ENCODE measurements at places on chromosomes 7 and 10.

DNA sequence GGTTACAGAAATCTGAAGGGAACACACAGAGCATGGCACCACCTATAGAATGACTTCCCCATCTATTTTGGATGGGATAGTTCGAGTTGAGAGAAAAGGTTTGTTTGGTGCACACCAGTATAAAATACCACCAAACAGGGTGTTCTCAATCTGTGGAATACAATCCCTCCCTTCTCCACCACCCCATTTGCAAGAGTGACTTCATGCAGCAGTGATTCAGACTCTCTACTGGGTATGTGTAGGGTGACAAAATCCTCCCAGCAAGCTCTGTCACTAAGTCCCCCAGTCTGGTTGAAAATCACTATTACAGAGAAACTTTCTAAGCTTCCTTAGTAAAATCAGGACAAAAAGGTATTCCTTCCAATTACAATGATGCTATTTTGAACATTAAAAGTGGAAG is 69.0 kb downstream of the ANK3 start:
- H3K27ac ChIP-seq, result no peak overlapping the region
- DNase-seq, result no peak
- H3K36me3 ChIP-seq, result no peaks in the 10 kb centered on the region
- H3K27me3 ChIP-seq, result no peaks in the 10 kb centered on the region

- no peaks in the 10 kb centered on the region for H3K36me3 ChIP-seq
- H3K4me3 ChIP-seq, result no peak overlapping the region
- no peak for DNase-seq
- H3K27ac ChIP-seq, result no peak overlapping the region
Observed at GRCh38 chr7:155090684-155091083, 20.6 kb downstream of the HTR5A start.

DNA sequence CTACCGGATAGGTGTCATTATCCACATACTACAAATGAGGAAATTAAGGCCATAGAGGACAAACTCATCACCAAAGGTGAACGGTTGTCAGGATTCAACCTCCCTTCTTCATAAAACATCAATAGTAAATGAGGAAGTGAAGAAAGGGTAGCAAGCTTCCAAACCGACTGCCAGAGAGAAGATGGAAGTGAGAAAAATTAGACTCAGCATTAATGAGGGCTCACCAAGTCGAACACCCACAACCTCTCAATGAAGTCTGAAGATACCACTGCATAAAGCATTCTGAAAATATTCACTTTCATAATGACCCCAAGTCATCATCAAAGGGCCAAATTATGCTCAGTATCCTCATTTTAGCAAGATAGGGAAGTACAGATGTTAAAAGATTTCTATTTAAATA is 29.6 kb downstream of the ABCB4 start:
- H3K36me3 ChIP-seq, result no peaks in the 10 kb centered on the region
- H3K27ac ChIP-seq, result no peak overlapping the region
- H3K4me3 ChIP-seq, result no peak overlapping the region
- no peak for DNase-seq
- H3K4me1 ChIP-seq, result no peaks in the 10 kb centered on the region
- H3K27me3 ChIP-seq, result no peaks in the 10 kb centered on the region

GRCh38 chr7:77425101-77426051 is 9.2 kb upstream of the GSAP start:
- H3K27me3 ChIP-seq, result no peaks in the 10 kb centered on the region
- peaks cover 9% of the 10 kb centered on the region for H3K4me1 ChIP-seq
- no peaks in the 10 kb centered on the region for H3K36me3 ChIP-seq

GRCh38 chr7:2805213-2805944 is 38.7 kb downstream of the GNA12 start:
- no peaks in the 10 kb centered on the region for H3K27me3 ChIP-seq
- H3K4me1 ChIP-seq, result no peaks in the 10 kb centered on the region
- no peak overlapping the region for H3K4me3 ChIP-seq
- no peaks in the 10 kb centered on the region for H3K36me3 ChIP-seq
- no peak overlapping the region for H3K27ac ChIP-seq

DNA sequence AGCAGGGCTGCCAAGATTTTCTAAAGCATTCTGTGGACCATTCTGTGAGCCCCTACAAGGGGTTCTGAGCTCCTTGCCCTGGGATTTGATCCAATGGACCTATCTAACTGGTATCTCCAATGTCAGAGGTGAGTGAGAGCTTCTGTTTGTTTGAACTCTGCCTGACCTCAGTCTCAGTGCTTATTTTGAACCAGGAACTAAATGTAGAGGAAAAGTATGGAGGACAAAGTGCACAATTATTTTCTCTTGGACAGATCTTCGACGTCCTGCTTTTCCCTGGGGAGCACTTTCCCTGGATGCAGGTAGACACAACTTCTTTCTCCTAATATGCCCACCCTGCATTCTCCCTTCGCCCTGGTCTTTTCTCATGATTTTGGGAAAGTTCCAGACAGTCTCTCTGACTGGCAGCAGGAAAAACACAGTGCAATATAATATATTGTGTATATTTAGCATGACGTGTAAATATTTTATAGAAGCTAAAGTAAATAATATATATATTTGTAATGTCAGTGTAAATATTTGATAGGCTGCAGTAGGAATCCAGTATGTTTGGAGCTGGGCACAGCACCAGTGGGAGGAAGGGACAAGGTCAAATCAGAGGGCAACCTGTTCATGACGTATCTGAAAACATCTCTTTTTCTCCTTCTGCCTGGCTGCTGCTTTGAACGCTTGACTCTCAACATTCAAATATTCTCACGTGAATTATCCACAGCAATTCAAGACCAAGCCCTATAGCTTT is 184.0 kb upstream of the LYZL1 start:
- no peak overlapping the region for H3K27ac ChIP-seq
- no peak for DNase-seq
- H3K27me3 ChIP-seq, result no peaks in the 10 kb centered on the region
- no peak overlapping the region for H3K4me3 ChIP-seq
- no peaks in the 10 kb centered on the region for H3K4me1 ChIP-seq
- H3K36me3 ChIP-seq, result no peaks in the 10 kb centered on the region

GRCh38 chr10:52578871-52579405 is 193.6 kb downstream of the MBL2 start:
- no peak overlapping the region for H3K27ac ChIP-seq
- no peak for DNase-seq
- H3K27me3 ChIP-seq, result no peaks in the 10 kb centered on the region
- H3K4me1 ChIP-seq, result no peaks in the 10 kb centered on the region

DNA sequence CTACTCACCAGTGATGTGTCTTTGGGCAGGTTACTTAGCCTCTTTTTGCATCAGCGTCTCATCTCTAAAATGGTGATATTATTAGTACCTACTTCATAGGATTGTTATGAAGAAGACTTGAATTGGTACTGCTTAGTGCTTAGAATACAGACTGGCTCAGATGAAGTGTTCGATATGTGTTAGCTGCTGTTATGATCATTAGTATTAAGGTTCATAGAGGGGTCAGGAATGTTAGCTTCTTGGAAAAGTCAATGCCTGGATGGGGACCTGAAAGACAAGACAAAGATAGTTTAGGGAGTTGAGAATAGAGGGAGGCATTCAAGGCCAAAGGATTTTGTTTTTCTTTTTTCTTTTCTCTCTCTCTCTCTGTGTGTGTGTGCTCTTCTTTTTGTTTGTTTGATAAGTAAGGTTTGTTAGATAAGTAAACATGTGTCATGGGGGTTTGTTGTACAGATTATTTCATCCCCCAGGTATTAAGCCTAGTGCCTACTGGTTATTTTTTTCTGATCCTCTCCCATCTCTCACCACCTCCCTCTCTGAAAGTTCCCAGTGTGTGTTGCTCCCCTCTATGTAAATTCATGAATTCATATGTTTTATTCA is 63.3 kb downstream of the MDFIC start:
- H3K4me3 ChIP-seq, result no peak overlapping the region
- H3K4me1 ChIP-seq, result no peaks in the 10 kb centered on the region
- no peak overlapping the region for H3K27ac ChIP-seq

DNA sequence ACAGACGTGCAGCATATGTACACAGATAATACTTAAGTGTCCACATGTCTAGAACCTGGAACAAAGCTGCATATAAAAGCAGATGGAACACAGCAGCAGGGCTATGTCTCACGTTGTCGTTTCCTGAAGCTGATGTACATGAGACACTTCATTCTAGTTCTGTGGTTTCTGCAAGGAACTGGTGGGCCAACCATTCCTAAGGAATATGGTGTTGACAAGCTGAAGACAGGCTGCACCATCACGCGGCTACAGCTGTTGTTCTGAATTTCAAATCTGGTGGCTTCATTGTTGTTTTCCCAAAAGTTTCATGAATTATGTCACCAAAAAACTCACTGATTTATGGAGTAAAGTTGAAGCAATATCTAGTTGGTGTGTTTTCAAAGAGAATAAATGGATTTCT is 33.7 kb downstream of the PRKAG2 start:
- no peak overlapping the region for H3K27ac ChIP-seq
- no peaks in the 10 kb centered on the region for H3K4me1 ChIP-seq
- no peak for DNase-seq

DNA sequence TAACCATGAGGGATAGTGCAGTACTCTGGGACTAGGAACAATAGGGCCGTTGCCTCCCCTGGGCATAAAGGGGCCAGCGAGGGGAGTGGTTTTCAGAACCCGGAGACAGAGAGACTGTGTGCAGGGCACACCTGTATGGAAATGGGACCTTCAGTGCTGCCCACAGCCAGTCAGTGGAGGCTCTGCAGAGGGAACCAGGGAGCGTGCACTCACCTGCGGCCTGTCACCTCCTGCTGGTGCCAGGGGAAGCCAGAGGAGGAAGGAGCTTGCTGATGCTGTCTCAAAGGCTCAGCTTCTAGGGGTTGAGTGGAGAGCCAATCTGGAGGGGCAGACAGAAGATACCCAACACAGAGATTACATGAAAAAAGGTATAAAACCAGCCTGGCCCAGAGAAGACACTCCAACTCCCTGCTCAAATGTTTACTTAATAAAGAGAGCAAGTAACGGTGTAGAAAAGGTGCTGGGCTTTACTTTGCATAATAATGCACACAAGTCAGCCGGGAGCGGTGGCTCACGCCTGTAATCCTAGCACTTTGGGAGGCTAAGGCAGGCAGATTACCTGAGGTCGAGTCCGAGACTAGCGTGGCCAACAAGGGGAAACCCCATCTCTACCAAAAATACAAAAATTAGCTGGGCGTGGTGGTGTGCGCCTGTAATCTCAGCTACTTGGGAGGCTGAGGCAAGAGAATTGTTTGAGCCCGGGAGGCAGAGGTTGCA is 35.5 kb upstream of the WAPL start:
- no peak overlapping the region for H3K4me3 ChIP-seq
- DNase-seq, result no peak
- no peaks in the 10 kb centered on the region for H3K27me3 ChIP-seq
- H3K27ac ChIP-seq, result no peak overlapping the region
- H3K4me1 ChIP-seq, result no peaks in the 10 kb centered on the region
- H3K36me3 ChIP-seq, result no peaks in the 10 kb centered on the region

DNA sequence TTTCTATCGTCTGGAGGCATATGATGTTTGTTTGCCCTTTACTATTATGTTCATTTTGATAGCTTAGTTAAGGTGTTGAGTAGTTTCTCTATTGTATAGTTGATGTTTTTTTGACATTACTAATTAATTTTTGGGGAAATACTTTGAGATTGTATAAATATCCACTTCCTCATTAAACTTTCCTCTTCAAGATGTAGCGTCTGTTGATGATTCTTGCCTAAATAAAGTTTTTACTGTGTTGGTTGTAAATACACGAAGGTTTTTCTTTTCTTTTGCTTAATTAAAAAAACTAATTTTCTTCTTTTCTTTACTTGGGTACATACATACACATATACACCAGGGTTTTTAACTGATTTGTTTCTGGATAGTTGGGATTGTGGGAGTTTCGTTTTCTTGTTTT is 8.5 kb downstream of the KMT2E start:
- H3K36me3 ChIP-seq, result no peaks in the 10 kb centered on the region
- no peak overlapping the region for H3K27ac ChIP-seq
- H3K4me1 ChIP-seq, result peaks cover 84% of the 10 kb centered on the region
- H3K27me3 ChIP-seq, result no peaks in the 10 kb centered on the region

- no peaks in the 10 kb centered on the region for H3K27me3 ChIP-seq
- no peak overlapping the region for H3K4me3 ChIP-seq
- H3K4me1 ChIP-seq, result peaks cover 18% of the 10 kb centered on the region
- H3K27ac ChIP-seq, result no peak overlapping the region
- no peak for DNase-seq
- no peaks in the 10 kb centered on the region for H3K36me3 ChIP-seq
Observed at GRCh38 chr7:17136126-17136525, 162.3 kb upstream of the AHR start.

DNA sequence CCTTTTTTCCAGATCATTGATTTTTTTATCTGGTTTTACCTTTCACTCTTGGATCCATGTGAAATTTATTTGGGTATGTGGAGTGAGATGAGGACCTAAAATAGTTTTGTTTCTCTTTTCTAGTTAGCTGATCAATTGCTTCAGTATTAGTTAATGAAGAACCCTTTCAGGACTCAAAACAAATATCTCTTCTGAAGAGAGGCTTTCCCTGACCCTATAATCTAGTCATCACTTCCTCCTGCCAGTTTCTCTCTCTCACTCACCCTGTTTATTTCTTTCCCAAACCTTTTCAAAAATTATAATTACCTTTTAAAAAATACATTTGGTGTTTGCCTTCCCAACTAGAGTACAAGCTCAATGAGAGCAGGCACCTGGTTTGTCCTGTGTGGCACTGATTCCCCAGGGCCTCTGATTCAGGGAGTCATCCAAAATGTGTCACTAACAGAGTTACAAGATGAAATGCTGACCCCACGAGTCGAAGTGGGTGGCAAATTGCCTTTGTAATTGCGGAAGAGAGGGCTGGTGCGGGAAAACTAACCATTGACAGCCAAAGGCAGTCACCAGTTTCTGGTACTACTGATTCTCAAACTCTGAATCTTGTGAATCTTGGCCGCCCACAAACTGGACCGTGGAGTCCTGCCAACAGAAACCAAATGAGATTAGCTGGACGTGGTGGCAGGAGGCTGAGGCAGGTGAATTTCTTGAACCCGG is 2.4 kb downstream of the TMEM140 start:
- peak overlapping the region; percentile 97 for H3K27ac ChIP-seq
- peaks cover 17% of the 10 kb centered on the region for H3K36me3 ChIP-seq
- H3K27me3 ChIP-seq, result no peaks in the 10 kb centered on the region
- peaks cover 36% of the 10 kb centered on the region for H3K4me1 ChIP-seq
- DNase-seq, result no peak
- H3K4me3 ChIP-seq, result peak overlapping the region; percentile 52

DNA sequence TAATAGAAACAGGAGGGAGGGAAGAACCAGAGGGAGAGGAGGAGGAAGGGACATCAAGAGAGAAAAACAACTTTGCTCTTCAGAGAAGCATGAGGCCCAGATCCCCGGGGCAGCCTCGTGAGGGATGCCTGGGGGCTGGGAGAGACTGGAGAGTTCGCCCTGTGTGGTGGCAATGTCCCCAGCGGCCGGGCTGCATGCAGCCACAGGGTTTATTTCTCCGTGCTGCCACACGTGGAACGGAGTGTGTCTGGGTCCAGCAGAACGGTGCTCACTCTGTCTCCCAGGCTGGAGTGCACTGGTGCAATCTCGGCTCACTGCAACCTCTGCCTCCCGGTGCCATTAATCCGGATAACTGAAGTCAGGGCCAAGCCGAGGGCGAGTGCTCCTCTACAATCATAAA is 257.7 kb downstream of the ACTR3B start:
- H3K36me3 ChIP-seq, result no peaks in the 10 kb centered on the region
- no peak overlapping the region for H3K4me3 ChIP-seq
- no peak overlapping the region for H3K27ac ChIP-seq
- no peak for DNase-seq

- no peak for DNase-seq
- no peaks in the 10 kb centered on the region for H3K36me3 ChIP-seq
- H3K4me3 ChIP-seq, result no peak overlapping the region
- H3K27ac ChIP-seq, result no peak overlapping the region
- no peaks in the 10 kb centered on the region for H3K4me1 ChIP-seq
Observed at GRCh38 chr7:36487756-36488336, 98.2 kb downstream of the ANLN start.

GRCh38 chr7:108146070-108146842 is 16.1 kb upstream of the LAMB4 start:
- peak; percentile 78 for DNase-seq
- peak overlapping the region; percentile 16 for H3K27ac ChIP-seq
- no peaks in the 10 kb centered on the region for H3K36me3 ChIP-seq
- H3K4me3 ChIP-seq, result peak overlapping the region; percentile 13
- no peaks in the 10 kb centered on the region for H3K27me3 ChIP-seq
